H1 (cell line): ENCODE measurements at places on chromosomes 11 and 22. TPM values are rescaled to one million over a fixed set of nuclear protein-coding genes. Genes with fewer than 3 reads are reported as not detected.

OR8D2 gene
- not detected in 2 replicates for total RNA-seq

MPPED2 gene
- total RNA-seq, result 3.5 and 6.2 TPM in 2 replicates

DNA sequence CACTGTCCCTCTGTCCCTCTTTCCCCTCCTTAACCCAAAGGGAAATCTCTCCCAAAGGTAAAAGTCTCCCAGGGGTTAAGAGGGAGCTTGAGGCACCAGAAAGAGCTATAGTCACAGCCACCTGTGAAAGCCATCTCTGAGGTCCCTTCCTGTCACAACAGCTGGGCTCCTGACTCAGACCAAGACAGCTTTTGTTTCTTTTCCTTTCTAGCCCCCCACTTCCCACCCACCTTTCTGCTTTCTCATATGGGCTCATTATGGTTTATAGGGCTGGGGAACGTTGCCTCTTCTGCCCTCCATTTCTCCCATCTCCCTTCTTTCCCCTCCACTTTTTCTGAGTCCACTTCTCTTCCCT, 19.1 kb downstream of the MIF start:
- DNase-seq, result no peak
- peak overlapping the region; percentile 59 for H3K4me3 ChIP-seq
- no peaks in the 10 kb centered on the region for H3K36me3 ChIP-seq
- no peaks in the 10 kb centered on the region for H3K27me3 ChIP-seq
- peak overlapping the region; percentile 74 for H3K27ac ChIP-seq

GRCh38 chr11:78300108-78300839, 111.6 kb downstream of the USP35 start:
- no peaks in the 10 kb centered on the region for H3K27me3 ChIP-seq
- H3K36me3 ChIP-seq, result no peaks in the 10 kb centered on the region
- H3K27ac ChIP-seq, result no peak overlapping the region
- no peak overlapping the region for H3K4me3 ChIP-seq

GRCh38 chr11:34724973-34725372, 104.1 kb downstream of the EHF start:
- no peak for DNase-seq
- H3K4me1 ChIP-seq, result no peaks in the 10 kb centered on the region
- no peak overlapping the region for H3K27ac ChIP-seq
- H3K4me3 ChIP-seq, result no peak overlapping the region
- H3K27me3 ChIP-seq, result no peaks in the 10 kb centered on the region
- peaks cover 3% of the 10 kb centered on the region for H3K36me3 ChIP-seq

DNA sequence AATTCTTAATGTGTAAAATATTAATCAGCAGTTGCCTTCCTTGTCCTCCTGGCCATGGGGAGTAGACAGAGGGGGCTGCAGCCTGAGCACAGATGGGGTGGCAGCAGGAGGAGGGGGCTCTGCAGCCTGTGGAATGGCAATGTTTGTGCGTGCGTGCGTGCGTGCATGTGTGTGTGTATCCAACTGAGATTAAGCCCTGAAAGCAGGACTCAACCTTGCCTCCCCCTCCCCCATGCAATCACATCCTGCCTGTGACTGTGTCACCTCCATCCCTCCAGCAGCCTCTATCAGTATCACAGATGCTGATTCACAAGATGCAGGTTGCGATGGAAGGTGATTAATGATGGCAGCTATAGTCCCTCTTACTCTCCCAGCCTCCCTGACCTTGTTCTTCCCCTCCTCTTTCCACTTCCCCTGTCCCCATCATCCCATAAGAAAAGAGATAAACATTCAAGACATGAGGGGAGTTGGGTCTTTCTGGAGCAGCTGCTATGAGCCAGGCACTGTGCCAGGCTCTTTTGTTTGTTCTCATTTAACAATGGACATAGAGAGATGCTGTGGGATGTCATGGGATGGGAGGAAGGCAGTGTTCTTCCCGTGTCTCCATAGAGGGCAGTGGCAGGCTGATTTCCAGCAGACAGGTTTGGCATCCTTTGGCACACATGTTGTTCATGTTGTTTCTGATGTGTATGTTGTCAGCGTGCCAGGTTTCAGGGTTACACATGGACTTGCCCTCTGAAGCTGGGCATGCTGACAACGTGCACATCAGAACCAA, 43.8 kb upstream of the NECTIN1 start:
- H3K27me3 ChIP-seq, result no peaks in the 10 kb centered on the region
- H3K36me3 ChIP-seq, result no peaks in the 10 kb centered on the region
- no peak overlapping the region for H3K4me3 ChIP-seq
- DNase-seq, result no peak
- H3K27ac ChIP-seq, result no peak overlapping the region
- no peaks in the 10 kb centered on the region for H3K4me1 ChIP-seq

GRCh38 chr11:61691380-61692156, 11.4 kb downstream of the DAGLA start:
- H3K27ac ChIP-seq, result no peak overlapping the region
- H3K4me1 ChIP-seq, result peaks cover 22% of the 10 kb centered on the region
- no peaks in the 10 kb centered on the region for H3K27me3 ChIP-seq
